ENCODE measurements at places on chromosomes 7 and 10.

DNA sequence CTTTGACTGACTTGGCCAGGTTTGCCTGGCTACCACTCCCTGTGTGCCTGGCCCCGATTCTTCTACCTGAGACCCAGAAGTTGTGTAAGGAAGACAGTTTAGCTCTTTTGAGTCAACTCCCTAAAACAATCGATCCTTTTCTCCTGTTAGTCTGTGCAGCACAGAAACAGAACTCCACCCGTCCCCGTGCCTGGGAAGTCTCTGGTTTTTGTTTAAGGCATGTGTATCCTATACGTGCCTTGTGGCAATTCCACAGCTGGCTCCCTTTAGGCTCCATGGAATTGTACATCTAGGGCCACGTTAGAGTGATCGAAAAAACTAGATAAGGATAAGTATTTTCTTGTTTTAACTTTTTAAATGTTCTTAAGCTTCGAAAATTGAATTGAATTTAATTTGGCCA is 131.6 kb downstream of the BICC1 start:
- no peak for DNase-seq

GRCh38 chr10:75736151-75736640 is 304.8 kb downstream of the LRMDA start:
- no peak for DNase-seq

DNA sequence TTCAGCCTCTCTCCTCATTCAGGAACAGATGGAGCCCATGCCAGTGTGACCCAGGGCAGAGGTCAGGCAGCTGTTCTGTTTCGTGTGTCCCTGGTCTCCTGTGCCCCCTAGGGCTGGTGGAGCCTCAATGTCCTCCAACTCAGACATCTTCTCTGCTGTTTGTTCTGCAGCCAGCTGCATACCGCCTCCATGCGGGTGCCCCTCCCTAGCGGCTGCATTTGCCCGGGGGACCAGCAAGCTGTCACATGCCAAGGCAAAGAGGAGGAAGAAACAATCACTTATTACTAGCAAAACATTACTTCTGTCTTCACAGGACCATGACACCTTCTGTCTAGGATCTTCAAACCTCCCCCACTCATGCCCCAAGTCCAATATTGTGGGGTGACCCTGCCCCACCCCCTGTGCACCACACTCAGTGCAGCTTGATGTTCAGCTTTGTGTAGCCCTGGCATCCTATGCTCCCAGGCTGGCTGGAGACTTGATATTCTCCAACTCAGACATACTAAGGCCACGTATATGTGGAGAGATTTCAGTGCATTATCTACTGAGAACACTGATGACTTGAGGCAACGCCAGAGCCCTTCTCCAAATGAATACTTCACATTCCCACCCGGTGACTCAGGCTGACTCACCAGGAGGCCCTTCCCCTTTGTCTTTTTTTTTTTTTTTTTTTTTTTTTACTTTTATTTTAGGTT is 188.9 kb downstream of the SKIDA1 start:
- DNase-seq, result peak; percentile 4

DNA sequence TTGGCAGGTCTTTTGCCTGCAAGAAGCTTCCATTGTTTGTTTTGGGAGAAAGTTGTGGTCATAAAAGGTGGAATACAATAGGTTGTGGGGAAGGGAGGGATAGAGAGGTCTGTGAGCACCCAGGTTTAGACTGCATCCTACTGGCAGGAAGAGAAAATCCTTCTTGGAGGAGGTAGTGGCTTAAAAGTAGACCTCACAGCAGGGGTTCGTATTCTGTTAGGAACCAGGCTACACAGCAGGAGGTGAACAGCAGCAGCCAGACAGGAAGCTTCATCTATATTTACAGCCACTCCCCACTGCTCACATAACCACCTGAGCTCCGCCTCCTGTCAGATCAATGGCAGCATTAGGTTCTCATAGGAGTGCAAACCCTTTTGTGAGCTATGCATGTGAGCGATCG is 245.3 kb downstream of the NSUN6 start:
- DNase-seq, result no peak

DNA sequence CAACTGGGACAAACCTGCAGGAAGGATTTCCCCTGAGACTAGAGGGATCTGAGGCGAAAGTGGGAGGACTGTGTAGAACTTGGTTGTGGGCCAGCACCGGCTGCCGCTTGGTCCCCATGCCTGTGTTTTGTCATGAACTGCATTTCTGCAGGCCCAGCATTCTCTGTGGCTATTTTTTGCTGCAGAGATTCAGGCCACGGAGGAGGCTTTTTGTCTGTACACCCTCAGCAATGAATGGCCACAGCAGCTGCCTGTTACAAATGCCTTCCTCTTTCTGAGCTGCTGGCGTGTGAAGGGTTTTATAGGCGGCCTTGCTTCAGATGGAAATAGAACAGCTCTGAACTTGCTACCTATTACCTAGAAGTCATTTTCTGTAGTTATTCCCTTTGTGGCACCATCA is 164.4 kb downstream of the SH2D4B start:
- no peak for DNase-seq

- no peak for DNase-seq
Measured at GRCh38 chr7:31883761-31884164, 186.4 kb downstream of the PDE1C start.

- no peak for DNase-seq
Measured at GRCh38 chr10:34113504-34114225, 701.4 kb downstream of the PARD3 start.

DNA sequence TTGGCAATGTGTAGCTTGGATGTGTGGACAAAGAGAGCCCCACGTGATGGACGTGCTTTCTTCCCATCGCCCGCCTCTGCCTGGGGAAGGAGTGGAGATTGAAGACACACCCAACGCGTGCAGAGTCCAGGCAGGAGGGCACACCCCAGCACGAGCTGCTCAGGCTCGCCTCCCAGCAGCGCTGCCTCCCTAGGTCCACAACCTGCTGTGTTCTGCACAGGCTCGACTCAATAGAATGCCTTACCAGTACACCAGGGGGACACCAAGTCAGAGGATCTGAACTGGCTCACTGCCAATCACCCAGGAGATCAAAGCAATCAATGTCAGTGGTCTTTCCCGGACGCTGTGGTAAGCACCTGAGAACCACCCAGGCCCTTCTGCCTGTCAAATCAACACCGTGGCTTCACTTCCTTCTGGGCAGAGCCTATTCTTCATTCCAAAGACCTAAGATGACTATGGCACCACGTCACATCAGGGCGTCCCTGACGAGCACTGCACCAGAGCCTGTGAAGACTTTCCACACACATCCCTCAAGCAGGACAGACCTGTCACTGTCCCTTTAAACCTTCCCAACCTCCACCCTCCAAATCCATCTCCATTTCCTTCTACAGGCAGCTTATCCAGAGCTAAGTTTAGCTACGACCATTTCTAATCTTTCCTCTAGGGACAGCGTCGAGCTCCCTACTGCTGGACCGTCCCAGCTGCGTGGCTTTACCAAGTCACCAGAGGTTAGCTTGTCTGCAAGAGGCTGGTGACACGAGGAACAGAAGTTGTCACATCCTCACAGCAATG is 72.3 kb downstream of the AMZ1 start:
- peak; percentile 49 for DNase-seq

DNA sequence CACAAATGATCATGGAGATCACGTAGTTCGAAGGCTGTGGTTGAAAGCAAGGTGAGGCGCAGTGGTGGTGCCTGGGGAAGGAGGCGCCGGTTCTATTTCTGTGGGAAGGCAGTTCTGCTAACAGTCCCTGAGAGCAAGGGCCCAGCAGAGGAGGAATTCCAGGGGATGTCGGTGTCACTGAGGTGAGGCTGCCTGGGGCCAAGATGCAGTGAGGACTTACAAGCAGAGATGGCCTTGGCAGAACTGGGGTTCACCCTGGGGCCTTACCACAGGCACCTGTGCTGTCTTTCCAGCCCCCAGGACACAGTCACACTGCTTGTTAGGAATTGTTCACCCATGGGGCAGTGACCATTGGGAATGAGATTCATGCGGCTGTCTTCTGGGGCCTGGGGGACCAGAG is 26.7 kb downstream of the GBX1 start:
- no peak for DNase-seq

- DNase-seq, result no peak
Measured at GRCh38 chr10:4436103-4436502, 389.9 kb upstream of the AKR1E2 start.

DNA sequence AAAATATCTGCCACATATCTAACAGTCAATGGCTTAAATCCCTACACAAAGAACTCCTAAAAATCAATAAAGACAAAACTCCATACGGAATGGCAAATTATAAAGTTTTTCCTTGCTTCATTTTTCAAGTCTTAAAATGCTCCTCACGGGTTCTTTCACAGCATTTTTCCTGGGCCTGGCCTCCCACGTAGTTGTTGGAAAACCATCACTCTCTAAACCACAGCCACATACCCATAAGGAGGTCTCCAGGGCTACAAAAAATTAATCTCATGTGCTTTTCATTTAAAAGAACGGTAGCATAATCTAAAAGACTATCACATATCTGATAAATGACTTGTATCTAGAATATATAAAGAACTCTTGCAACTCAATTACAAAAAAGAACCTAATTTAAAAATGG is 2.9 kb downstream of the COA1 start:
- DNase-seq, result no peak

DNA sequence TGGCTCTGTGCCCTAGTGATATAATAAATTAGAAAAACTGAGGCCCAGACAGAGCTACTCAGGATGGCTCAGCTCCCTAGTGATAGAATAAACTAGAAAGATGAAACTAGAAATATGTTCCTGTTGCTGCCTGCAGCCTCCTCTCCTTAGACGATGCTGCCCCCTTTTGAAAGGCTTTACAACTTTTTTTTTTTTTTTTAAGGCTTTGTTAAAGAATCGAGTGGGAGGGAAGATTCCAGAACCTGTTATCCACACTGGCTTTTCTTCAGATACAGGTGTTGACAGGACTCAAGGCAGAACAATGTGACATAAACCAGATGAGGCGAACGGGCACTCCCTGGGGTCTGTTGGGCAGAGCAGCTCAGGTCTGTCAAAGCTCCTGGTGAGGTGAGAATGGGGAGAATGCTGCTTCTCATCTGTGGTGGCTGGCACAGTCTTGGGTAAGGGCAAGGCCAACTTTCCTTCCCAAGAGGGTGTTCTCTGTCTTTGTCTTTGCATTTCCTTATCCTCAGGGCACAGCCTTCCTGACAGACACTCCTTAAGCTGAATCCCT is 175.1 kb downstream of the COBL start:
- DNase-seq, result no peak

DNA sequence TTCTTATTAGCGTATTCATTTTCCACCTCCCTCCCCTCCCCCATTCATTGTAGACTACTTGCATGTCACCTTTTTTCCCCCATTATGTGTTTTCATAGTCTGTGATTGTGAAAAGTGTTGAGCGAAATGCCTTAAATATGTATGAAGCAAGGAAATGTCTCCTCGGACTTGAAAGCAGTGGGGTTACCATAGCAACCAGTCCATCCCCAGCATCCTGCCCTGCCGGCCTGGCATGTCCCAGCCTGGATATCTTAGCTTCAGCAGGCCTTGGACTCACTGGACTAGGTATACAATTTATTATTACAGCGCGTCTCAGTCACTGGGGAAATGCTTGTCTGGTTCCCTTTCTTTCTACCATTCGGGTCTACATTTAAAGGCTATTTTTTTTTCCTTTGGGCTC is 283.6 kb downstream of the BICC1 start:
- no peak for DNase-seq

- no peak for DNase-seq
Measured at GRCh38 chr7:50657912-50658311, 92.7 kb upstream of the DDC start.

- DNase-seq, result no peak
Measured at GRCh38 chr7:136359333-136359903, 382.3 kb upstream of the MTPN start.

GRCh38 chr10:109939315-109939961 is 16.1 kb upstream of the XPNPEP1 start:
- DNase-seq, result no peak

DNA sequence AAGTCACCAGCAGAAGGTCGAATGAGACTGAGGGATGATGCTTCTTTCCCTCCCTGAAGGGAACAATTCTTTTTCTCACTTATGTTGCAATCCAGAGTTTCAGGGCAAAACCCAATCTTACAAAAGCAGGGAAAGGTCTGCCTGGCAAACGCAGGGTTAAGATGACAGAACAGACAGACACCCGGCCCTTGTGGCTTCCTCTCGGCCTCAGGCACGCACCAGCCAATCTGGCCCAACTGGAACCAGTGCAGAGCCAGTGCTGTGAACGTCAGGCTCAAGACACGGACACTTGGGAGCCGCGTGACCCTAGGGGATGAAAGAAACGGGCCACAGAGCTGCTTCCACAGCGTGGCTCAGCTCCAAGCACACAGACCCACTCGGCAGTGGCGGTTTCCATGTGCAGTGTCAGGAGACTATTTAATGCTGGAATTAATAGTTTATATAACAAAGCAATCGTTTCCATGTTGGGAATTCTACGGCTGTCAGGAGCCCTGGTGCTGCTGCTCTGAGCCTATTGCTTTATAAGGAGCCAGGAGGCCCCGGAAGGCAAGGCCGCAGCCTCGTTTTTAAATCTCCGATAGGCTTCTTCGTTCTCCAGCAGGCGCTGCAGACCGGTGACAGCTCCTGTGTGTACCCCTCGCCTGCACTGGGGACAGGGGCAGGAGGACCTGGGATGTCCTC is 198.4 kb downstream of the DIP2C start:
- no peak for DNase-seq

DNA sequence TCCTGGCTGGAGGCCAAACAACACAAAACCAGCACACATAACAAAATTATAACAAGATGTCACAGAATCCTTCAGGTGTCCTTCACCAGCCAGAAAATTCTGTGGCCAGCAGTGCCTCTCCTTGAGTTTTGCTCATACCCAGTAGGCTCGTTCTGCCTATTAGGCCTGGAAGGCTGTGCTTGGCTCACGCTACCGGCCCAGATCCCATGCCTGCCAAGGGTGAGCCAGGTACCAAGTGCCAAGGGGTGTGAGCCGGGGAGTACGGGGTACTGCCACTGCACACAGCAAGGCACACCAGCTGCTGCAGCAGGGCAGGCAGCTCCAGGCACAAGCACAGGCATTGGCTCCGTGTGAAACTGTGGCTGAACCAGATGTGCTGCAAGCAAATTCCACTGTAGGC is 1562.0 kb downstream of the REEP3 start:
- no peak for DNase-seq

DNA sequence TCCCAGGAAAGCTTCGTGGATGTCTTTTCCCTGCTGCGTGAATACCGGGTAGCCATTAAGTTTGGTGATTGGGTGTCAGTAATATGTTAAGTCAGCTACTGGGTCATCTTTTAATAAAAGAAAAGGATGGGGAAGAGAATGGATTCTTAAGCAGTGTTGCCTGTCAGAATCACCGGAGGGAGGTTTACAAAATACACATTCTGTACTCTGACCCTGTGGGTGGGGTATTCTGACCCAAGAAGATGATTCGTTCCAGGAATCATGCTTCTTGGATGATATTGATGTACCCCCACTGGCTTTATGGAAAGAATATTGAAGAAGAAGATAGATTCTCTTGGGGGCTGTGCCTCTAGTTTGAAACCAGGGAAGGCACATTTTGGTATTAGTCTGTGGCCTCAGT is 18.3 kb downstream of the SGPL1 start:
- no peak for DNase-seq

- DNase-seq, result no peak
Measured at GRCh38 chr10:28922127-28922526, 244.8 kb downstream of the BAMBI start.

DNA sequence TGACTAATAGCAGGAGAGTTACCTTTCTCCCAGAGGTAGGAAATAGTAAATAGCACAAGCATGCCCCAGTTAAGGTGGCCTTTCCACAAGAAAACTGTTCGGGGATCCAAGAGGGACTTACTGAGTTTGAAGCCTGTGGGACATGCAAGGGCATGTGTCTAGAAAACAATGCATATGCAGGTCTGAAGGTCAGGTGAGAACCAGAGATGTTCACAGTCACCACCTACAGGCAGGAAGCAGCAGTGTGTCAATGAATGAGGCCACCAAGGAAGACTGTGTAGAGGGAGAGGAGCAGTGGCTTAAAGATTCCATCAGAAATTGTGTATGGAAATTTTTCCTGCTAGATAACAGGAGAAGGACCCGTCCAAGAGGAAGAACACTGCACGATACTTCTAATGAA is 66.0 kb downstream of the CALD1 start:
- DNase-seq, result no peak

Data from DMS 273 treated with DMSO at 0.1 percent for 48 hours (cell line).